ENCODE measurements at places on chromosomes 5 and 9. TPM values are rescaled to one million over a fixed set of nuclear protein-coding genes. Genes with fewer than 3 reads are reported as not detected.

DIAPH1 gene
- 53.7 TPM for total RNA-seq

FBXL7 gene
- 15.2 TPM for total RNA-seq

- DNase-seq: no peak
Measured at GRCh38 chr5:171739271-171739670, 46.3 kb upstream of the SMIM23 start.

FAM13B gene
- total RNA-seq: 134 TPM

- no peak for DNase-seq
Measured at GRCh38 chr5:94031631-94032030, 290.2 kb upstream of the POU5F2 start.

GRCh38 chr9:26746357-26747072 is 146.1 kb downstream of the CAAP1 start:
- DNase-seq: no peak

DNA sequence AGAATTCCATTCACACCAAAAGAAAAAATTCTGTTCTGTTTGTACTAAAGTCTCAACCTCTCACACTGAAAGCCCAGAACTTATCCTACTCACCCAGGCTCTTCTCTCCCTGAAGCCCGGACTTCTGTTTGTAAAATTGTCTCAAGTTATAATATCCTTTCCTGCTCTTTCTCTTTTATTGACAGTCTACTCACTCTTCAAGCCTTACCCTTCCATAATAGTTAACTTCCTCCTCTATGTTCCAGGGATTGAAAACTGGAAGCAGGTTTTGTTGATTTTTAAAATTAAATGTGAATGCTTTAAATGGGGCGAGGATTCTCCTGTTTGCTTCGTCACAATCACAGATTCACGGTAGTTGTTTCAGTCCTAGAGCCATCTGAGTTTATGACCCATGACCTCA is 51.7 kb upstream of the CCDC112 start:
- DNase-seq: no peak

GRCh38 chr5:173278172-173278571 is 43.2 kb upstream of the NKX2-5 start:
- DNase-seq: no peak

- DNase-seq: no peak
Measured at GRCh38 chr5:109848130-109848529, 158.4 kb downstream of the MAN2A1 start.

GRCh38 chr5:116216246-116216645 is 131.4 kb downstream of the COMMD10 start:
- no peak for DNase-seq

OR1J2 gene
- 0.62 TPM for total RNA-seq

SLC34A3 gene
- total RNA-seq: 0.25 TPM

- DNase-seq: no peak
Measured at GRCh38 chr9:6150483-6150882, 65.1 kb upstream of the IL33 start.

TMEM250 gene
- total RNA-seq: 57.8 TPM

IFNK gene
- total RNA-seq: not detected

DNA sequence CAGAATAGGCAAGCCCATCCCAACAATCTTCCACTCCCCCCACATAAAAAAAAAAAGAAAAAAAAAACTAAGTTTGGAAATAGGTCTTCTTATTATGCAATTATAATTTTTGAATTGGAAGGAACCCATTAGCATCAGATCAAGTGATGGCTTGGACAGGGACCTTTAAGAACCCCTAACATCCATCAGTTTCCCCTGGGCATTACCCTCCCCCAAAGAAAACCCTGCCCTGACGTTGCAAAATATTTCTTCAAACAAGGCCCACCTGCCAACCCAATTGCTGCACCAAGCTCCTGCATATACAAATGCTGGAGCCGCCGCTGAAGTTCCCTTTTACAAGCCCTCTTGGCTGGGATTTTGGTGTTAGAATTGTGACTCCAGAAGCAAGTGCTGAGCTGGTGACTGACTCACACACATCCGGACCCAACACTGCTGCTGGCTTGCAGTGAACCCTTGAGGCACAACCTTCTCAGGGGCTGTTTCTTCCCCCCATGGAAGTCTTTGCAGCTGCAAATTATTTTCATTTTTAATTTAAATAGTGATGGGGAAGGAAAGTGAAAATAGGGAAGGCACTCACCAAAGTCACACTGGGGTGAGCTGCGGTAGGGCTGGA is 56.1 kb upstream of the AFAP1L1 start:
- no peak for DNase-seq

DNA sequence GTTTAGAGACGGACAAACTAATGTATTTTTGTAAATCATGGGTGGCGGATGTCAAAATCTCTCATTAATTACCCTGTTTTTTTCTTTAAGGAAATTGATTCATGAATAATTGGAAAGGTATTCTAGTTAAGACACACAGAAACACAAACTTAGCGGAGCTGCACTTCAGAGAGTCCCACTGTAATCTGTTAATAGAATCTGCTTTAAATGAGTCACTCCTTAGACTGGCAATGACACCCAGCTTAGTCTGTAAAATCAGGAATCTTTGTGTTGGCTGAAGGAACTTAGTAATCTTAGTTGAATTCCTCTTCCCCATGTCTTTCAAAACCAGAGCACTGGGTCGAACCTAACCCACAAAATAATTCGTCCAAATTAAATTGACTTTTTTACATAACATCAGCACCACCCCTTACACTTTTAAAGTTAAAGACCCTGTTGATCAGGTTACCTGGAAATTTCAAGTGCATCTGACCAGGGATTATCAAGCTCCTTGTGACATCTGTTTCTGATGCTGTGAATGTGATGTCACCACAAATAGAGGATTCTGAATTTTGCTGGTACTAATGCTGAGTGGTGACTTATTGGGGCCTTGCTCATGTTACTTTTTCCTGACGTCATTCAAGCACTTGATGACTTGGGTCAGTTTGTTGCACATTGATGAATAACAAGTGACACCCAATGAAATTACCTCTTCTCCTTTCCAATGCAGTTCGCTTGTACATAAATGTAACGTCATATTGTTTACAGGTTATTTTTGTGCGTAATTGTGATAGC is 313.6 kb downstream of the KCTD16 start:
- DNase-seq: no peak

C9 gene
- 0.74 TPM for total RNA-seq

TGFBR1 gene
- 28.7 TPM for total RNA-seq

GRCh38 chr5:53557386-53557785 is 3.1 kb upstream of the NDUFS4 start:
- DNase-seq: no peak

Data from testis (tissue), 5 donors.